ENCODE measurements at places on chromosomes 4 and X.

DNA sequence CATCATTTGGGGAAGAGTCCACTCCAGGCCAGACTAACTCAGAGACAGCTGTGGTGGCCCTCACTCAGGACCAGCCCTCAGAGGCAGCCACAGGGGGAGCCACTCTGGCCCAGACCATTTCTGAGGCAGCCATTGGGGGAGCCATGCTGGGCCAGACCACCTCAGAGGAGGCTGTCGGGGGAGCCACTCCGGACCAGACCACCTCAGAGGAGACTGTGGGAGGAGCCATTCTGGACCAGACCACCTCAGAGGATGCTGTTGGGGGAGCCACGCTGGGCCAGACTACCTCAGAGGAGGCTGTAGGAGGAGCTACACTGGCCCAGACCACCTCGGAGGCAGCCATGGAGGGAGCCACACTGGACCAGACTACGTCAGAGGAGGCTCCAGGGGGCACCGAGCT lies 3.3 kb upstream of the ERAS start:
- no peak for DNase-seq

DNA sequence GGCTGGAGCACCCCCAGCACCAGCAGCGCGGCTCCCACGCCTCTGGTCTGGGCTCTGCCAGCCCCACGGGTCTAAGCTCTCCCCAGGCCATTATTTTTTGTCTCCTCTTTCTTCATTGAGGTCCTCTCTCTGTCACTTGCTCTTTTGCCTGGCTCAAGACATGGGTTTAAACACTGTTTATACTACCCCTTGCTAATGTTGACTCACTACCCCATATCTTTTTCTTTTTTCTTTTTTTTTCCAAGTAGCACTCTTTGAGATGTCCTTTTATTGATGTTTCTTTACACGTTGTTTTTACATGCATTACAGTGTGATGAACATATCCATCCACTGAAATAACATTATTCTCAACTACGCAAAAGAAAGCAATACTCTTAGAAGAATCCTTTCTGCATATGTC lies 1.7 kb upstream of the ERVMER34-1 start:
- DNase-seq = no peak

DNA sequence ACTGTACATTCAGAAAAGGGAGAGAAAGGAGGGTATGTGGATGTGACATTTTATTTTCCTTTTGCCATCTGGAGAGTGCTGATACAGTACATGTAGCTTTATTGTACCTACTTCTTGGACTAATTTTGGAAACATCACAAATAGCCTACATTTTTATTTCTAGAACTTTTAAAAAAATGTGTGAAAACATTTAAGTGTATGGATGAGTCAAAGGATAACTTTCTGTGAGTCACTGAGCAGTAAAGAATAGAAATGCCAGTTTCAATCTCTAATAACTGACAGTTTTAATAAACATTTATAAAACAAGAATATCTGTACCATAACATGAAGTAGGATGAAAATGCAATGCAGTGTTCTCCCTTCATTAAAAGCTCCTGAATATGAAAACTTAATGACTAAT lies 374.4 kb upstream of the NWD2 start:
- no peak for DNase-seq

GRCh38 chr4:183223053-183223452 lies 97.0 kb downstream of the CLDN22 start:
- no peak for DNase-seq

DNA sequence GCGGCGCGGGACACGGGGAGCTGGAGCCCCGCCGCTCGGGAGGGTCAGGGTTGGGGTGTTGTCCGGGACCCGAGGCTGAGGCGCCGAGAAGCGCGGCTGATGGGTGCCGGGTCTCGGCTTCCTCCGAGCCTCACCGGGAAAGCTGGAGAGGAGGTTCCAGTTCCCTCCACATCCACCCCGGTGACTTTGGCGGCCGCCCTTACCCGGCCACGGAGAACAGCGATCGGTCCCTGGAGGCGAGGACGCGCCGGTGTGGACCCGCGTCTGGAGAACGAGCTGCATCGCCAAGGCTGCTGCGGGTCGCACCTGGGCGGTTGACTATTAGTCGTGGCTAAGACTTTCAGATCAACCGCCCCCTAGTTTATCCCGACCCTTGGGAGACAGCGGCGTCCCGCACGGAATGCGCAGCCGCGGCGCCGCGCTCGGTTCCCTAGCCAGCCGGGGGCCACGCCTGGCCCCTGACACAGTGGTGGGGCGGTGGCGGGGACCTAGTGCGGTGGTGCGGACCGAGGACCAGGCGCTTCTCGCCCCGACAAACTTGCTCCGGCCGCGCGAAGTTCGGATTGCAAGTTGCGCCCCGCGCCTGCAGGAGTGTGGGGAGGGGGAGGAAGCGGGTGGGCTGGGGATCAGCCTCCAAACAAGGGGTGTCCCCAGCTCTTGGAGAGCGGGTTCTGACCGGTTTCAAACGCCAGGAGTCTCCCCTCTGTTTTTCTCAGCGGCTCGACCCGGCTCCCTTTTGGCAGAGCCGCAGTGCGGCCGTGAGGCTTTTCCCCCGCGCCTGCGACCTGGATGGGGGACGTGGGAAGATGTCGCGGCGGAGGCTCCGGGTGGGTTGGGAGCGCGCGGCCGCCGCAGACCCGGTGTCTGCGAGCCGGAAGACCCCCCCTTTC lies 568 bp downstream of the FHDC1 start:
- no peak for DNase-seq

GRCh38 chr4:126470862-126471261 lies 1156.1 kb downstream of the FAT4 start:
- no peak for DNase-seq

DNA sequence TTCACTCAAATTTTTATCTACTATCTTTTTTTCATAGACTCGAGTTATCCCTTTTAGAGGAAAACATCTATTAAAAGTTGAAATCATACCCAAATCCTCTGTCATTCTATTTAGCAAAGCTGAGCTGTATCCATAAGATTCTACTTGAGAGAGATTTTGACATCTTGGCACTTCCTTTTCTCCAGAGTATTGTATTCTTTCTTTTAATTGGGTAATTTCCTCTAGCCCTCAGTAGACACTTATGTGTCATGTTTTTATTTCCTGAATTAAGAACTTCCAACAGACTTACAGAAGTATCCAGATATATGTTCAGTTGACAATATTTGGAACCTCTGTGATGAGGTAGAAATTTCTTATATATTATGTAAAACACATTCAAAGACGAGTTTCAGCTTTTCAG lies 201.6 kb upstream of the NR3C2 start:
- DNase-seq = no peak

All from CD4-positive, alpha-beta T cell treated with Interleukin-15 for 4 hours (primary cell).